Activated T-cell treated with anti-CD3 and anti-CD28 coated beads for 48 hours (primary cell): ENCODE measurements at places on chromosomes 12 and 14.

GRCh38 chr14:67571991-67572323 is 28.1 kb downstream of the PIGH start:
- DNase-seq: no peak

DNA sequence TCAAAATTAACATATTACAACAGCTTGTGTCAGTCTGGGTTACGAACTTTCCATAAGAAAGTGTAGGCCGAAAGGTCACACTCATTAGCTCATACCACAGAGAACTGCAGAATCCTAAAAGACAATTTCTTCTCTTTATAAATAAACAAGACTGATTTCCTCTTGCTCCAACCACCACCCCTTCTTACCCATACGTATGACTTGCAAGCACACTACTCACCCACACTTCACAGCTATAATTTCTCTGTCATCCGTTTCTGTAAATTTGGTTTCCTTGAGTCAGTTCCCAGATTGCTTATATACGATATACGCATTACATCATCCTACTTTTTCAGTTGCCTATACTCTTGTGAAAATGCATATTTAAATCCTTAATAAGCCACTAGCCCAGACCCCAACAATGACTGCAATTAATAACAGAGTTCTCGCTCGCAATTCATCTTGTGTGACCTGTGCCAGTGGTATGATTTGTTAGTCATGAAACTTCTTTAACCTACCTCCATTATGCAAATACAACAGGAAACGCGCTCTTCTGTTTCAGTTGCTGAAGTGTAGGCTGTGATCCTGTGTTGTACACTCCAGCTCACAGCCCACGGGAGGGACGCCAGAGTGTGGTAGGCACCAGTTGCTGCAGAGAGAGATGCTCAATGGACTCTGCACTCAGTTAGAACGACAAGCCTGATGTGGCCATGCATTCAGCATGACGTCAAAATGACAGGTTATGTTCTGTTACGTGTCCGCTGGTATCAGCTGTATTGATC is 417.6 kb downstream of the PDZRN4 start:
- no peak for DNase-seq

DNA sequence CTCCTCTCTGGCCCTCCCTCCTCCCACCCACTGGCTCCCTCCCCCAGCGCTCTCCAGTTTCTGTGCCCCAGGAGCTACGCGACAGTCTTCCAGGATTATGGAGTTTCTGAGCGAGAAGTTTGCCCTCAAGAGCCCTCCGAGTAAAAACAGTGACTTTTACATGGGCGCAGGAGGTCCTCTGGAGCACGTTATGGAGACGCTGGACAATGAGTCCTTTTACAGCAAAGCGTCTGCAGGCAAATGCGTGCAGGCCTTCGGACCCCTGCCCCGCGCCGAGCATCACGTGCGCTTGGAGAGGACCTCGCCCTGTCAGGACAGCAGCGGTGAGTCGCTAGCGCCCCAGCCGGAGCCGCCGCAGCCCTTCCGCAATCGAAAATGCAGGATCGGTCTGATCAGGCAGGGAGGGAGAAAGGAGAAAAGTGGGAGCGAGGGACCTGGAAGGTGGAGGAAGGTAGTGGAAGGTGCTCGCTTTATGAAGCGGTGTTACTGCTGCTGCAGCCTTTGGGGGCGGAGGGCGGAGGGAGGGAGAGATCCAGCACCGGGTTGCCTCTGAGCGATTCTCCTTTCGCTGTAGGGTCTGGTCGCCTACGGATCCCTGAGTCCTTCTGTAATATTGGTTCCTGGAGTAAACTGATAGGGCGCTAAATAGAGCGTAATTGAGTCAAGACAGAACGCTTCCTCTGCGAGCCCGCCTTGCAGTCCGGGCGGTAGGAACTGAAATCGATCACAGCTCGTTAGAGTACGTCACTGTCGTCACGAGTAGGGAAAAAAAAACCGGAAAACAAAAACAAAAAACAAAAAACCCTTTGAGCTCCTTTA is at the start of gene ALX1:
Gene ALX1, plus strand, starts transcription at position 56 of the 819 bp plus-strand sequence. Its CDS starts 42 bp downstream, at position 98.
- no peak for DNase-seq

DNA sequence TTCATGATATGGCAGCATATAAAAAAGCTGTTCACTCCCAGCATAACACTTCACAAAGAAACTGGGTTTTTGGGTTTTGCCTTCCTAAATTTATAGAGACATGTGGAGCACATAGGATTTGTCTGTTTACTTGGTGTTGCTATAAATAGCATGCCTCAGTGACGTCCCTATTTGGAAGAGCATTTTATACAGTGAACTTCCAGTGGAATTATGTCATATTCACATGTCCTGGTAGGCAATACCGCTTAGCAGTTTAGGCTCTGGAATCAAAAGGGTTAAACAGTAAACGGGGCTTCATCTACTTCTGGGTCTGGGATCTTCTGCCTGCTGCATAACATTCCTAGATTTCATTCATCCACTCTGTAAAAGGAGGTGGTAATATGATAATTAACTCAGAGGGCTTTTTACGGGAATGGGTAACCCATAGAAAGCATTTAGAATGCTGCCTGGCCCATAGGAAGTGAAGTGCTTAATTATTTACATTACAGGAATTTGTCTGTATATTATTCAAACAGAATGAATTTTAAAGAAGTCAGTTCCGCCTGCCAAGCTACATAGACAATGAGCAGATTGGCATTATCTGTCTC is 396.1 kb downstream of the TMTC2 start:
- DNase-seq: no peak

DNA sequence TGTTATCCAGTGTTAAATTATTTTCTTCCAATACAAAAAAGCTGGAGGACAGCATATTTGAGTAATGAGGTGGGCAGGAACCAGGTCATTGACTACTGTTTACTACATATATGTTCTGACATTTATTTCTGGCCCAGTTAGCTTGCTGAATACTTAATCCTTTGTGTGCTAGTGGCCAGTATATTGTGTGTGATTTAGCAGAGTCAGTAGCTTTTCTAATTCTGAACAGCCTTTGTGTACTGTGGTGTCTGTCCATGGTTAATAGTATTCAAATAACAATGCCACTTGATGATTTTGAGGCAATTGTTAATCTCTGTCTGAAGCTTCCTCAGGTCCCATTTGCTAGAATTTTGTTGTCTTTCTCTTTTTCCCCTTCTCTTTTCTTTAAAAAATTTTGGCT is 286.5 kb upstream of the E2F7 start:
- no peak for DNase-seq

GRCh38 chr12:32876004-32876403 is 20.6 kb downstream of the PKP2 start:
- no peak for DNase-seq

DNA sequence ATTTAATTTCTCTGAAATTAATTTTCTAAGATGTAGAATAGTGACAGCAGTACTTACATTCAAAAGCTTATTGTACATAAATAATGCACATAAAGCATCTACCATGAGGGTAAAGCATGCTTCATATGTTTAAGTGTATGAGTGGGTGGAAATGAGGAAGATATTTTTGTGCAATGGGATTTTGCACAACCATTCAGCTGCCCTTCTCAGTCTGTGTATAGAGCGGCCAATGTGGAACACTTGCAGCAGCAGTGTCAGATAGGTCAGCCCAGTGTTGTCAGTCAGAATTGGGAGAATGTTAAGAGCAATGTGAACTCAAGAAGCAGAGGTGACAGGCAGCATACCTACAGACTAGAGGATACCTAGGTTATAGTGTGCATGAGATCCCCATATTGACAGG is 72.5 kb upstream of the ATP2B1 start:
- DNase-seq: no peak

GRCh38 chr12:95118788-95119179 is 45.4 kb upstream of the NR2C1 start:
- no peak for DNase-seq
